ENCODE measurements at places on chromosomes 1 and 21. TPM values are rescaled to one million over a fixed set of nuclear protein-coding genes. Genes with fewer than 3 reads are reported as not detected.

DNA sequence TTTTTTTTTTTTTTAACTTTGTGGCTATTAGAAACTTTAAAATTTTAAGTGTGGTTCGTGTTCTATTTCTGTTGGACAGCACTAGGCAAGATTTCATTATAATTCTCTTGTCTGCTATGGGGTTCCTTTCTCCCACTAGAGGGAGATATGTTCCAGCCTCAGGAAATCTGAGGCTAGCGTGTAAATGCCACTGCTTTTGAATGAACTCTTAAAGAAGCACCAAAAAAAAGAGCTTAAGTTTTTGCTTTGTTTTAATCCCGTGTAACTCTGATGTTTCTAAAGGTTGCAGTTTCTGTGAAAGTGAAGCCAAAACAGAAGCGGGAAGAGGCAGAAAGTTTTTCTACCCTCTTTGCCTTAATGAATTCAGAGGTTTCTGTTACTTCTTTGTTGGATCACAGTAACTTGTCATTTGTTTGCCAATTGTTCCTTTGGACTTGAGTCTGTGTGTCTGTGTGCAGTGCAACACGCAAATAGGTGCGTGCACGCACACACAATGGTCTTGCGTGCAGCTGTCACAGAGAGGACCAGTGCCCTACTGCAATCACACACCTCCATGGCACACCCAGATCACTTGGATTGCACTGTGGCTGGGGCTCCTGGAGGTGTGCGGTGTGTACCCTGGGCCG lies 32.3 kb downstream of the HHAT start:
- no peaks in the 10 kb centered on the region for H3K27me3 ChIP-seq
- no peaks in the 10 kb centered on the region for H3K4me1 ChIP-seq
- DNase-seq: peak; percentile 50

GRCh38 chr21:29904359-29905282 lies 35.2 kb downstream of the GRIK1 start:
- H3K4me3 ChIP-seq: no peak overlapping the region
- H3K36me3 ChIP-seq: no peaks in the 10 kb centered on the region
- no peak overlapping the region for H3K27ac ChIP-seq
- no peaks in the 10 kb centered on the region for H3K4me1 ChIP-seq

- H3K4me1 ChIP-seq: peaks cover 11% of the 10 kb centered on the region
- DNase-seq: no peak
- no peaks in the 10 kb centered on the region for H3K36me3 ChIP-seq
- H3K27me3 ChIP-seq: no peaks in the 10 kb centered on the region
These were observed 54.9 kb upstream of the EDN2 start for GRCh38 chr1:41539418-41539805.

DNA sequence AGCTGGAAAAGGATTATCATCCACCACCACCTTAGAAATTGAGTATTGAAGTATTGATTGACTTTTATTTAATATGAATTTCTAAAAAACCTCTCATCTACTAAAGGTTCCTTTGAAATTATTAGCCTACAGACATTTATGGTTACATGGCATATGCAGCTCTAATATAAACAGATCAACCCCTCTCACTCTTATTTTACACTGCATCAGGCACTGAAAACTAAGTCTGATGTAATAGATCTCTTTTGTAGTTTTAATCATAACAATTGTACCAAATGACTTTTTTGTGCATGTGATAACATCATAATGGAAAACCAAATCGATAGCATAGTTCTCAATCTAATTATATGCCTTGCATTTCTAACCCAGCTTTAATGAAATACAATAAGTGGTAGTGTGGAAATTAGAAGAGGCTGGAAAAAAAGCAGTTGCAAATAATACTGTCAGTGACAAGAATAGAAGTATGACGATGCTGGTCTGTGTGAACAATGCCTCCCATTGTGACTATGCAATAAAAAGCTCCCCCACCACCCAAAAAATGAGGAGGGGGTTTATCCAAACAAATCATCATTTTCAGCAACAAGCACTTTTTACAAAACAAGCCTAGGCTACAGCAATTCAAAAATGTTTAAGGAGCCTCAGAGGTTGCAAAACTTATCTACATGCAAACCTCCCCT lies 426.5 kb upstream of the NFIA start:
- H3K4me1 ChIP-seq: no peaks in the 10 kb centered on the region
- no peak overlapping the region for H3K27ac ChIP-seq
- DNase-seq: no peak
- no peaks in the 10 kb centered on the region for H3K27me3 ChIP-seq
- H3K36me3 ChIP-seq: no peaks in the 10 kb centered on the region

DNA sequence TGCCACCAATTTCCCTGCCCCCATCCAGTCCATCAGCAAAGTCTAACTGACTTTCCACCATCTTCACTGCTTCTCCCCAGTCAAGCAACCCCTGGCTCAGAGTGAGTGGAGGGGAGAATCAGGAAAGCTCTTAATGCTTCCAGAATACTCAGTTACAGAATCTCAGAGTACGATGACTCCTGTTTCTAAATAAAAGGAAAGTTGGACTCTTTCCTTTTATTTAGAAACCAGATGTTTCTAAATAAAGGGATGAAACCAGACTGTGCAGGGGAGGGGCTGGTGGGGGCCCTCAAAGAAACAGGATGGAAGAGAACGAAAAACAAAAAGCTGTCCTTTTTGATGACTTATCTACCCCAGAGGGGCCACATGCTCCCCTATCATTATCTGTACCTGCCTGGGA lies 85.2 kb upstream of the PPM1J start:
- no peak for DNase-seq
- no peak overlapping the region for H3K4me3 ChIP-seq
- H3K27ac ChIP-seq: no peak overlapping the region
- no peaks in the 10 kb centered on the region for H3K4me1 ChIP-seq
- no peaks in the 10 kb centered on the region for H3K36me3 ChIP-seq

- no peak overlapping the region for H3K27ac ChIP-seq
- H3K27me3 ChIP-seq: no peaks in the 10 kb centered on the region
- no peaks in the 10 kb centered on the region for H3K4me1 ChIP-seq
- H3K36me3 ChIP-seq: no peaks in the 10 kb centered on the region
These were observed 12.1 kb downstream of the CLCA2 start for GRCh38 chr1:86436041-86436440.

Gene CTTNBP2NL
- total RNA-seq: 0.94 TPM

Gene OR2M3
- total RNA-seq: not detected

Gene TRPM2
- total RNA-seq: 70.5 TPM
